ENCODE measurements at places on chromosomes 4 and X.

DNA sequence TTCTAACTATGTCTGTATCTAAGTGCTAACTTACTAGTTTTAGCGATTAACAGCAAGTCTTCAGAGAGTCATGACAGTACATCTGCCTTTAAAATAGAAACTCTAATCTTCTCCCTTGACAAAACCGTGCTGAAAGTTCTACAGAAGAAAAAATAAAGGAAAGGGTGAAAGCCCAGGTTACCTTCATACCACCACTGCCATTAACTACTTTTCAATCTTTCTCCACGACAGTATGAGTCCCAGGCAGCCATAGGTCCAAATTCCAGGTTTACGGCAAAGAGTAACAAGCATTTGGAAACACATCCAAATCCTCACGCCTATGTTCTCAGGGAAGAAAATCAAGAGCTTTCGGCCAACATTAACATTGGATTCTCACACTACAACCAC lies 12.4 kb upstream of the ZCCHC13 start:
- DNase-seq, result no peak

DNA sequence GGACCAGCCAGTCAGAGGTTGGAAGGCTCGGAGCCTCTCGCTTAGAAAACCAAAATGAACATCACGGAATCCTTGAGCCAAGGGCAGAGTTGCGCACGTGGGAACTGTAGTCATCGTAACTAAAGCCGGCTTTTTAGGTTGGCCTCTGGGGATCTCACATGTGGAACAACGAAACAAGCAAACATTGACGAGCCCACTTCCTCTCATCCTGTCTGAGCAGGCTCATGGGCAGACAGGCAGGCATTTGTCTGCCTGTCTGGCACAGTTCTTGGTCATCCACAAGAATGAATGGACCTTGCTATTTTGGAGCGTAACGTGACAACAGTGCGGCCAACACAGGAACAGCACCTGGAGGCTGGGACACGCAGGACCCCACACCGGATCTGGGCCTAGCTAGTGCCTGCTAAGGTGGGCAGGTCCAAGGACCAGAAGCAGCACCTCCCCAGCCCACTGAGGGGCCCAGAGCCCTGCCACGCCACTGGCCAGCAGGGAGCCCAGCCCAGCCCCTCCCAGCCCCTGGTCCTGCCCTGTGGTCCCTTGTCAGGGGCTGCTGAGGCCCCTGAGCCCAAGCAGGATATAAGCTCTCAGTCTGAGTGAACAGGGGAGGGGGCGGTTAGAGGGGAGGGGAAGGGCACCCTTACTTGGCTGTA lies 9.2 kb upstream of the TREX2 start:
- no peak for DNase-seq

- no peak for DNase-seq
These were observed 506.1 kb downstream of the RPA4 start for GRCh38 chrX:97389761-97390192.

GRCh38 chr4:2260344-2261109 lies 1.4 kb downstream of the MXD4 start:
- DNase-seq, result no peak

GRCh38 chr4:25527034-25527433 lies 128.6 kb upstream of the SLC34A2 start:
- DNase-seq, result no peak

- DNase-seq, result no peak
These were observed 52.2 kb downstream of the AFAP1 start for GRCh38 chr4:7887436-7887835.

Data from cortex of kidney (tissue), 1 donor.